ENCODE measurements at places on chromosomes 12 and 14. TPM values are rescaled to one million over a fixed set of nuclear protein-coding genes. Genes with fewer than 3 reads are reported as not detected.

SOAT2 gene
- total RNA-seq = 0.84 TPM

FOXN4 gene
- total RNA-seq = not detected

GPR137C gene
- 0.67 TPM for total RNA-seq

TOMM20L gene
- total RNA-seq = not detected

HOXC6 gene
- not detected for total RNA-seq

CLEC9A gene
- not detected for total RNA-seq

SERPINA4 gene
- not detected for total RNA-seq

Measured in activated naive CD4-positive, alpha-beta T cell treated with anti-CD3 and anti-CD28 coated beads, Interleukin-2, amount 10 ng/mL, durations not matched to agents 5 hours and 36 hours (primary cell).